Keratinocyte (primary cell): ENCODE measurements at places on chromosomes 5 and 9.

DNA sequence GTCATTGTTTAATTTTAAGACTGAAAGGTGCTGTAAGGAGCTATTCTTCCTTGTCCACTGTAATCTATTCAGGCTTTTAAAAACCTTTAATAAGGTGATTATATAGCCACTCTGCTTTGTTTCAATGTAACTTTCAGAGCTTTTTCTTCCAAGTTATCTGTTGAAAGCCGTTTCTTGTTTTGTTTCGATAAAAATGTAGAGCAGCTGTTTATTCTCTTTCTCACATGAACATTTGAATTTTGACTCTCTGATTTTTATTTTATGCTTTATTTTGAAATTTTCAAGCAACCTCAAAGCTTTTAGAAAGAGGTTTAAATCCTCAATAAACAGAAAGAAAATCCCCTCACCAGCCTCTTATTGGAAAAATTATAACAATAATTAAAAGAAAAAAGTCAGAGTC is 47.2 kb downstream of the CPEB4 start:
- no peak for DNase-seq

- no peak for DNase-seq
Observed at GRCh38 chr9:8241201-8241600, 441.6 kb upstream of the DMAC1 start.

GRCh38 chr5:50744776-50745175 is 78.3 kb downstream of the PARP8 start:
- no peak for DNase-seq

DNA sequence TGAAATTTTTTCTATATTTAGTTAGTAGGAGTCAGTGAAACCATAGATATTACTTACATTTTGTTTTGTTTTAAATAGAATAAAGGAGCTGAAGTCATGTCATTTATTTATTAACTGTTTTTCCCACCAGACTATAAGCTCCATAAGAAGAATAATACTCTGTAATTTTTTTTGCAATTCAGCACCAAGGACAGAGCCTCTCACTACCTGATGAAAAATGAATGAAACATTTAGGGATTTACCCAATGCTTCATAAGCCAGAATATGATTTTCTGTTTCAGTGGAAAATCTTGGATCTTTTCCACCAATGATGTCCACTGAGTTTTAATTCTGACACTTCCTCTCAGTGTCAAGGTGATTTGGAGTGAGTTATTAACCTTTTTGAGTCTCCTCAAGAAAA is 624.9 kb upstream of the GRAMD2B start:
- no peak for DNase-seq

- no peak for DNase-seq
Observed at GRCh38 chr5:25892211-25892610, 1146.2 kb downstream of the CDH9 start.

DNA sequence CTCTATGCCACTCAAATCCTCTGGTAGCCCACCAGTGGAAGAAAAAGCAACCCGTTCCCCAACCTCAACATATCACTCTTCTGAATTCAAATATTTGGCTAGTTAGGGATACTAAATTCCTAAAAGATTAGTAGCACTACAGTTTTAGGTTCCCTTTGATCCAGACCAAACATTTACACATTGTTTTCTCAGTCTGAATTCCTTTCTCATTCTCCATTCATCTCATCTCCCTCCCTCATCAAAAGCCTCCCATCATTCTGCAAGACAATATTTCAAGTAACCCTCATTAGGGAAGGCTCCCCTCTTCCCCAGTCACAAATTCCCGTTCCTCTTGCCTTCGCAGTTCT is 26.3 kb downstream of the ADAM19 start:
- DNase-seq: no peak

DNA sequence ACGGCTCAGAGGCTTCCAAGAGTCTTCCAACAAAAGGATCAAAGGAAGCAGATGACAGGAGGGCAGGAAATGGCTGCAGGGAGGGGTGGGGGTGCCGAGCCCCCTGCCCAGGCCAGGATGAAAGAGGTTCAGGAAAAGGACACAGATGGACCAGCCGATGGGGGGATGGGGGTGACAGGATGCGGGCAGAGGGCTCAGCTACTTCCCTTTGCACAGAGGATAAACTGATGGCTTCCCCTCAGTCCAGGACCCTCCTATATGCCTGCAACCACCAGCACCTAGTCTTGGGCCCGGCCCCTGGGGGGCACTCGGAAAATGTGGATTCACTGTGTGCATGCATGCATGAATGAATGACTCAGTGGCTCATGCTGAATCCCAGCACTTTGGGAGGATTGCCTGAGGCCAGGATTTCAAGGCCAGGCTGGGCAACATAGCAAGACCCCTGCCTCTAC is 148.2 kb downstream of the C9orf50 start:
- no peak for DNase-seq

DNA sequence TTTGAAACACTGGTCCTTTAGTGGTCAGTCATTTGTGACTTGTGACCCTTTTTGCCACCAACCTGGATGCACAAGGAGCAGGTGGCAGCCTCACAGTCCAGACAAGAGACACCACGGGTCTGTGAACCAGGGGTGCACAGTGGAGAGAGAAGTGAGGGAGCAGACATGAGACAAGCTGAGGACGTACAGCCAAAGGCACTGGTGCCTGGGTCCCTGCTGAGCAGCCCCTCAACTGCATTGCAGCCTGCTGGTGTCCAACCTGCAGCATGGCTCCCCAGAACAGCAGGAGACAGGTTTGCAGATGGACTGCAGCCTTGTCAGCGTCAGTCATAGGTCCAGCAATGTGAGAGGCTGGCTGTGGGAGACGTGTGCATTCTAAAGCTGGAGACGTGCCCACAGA is 124.2 kb upstream of the FSTL4 start:
- DNase-seq: no peak

GRCh38 chr9:98007251-98007928 is 24.2 kb downstream of the ANP32B start:
- no peak for DNase-seq

DNA sequence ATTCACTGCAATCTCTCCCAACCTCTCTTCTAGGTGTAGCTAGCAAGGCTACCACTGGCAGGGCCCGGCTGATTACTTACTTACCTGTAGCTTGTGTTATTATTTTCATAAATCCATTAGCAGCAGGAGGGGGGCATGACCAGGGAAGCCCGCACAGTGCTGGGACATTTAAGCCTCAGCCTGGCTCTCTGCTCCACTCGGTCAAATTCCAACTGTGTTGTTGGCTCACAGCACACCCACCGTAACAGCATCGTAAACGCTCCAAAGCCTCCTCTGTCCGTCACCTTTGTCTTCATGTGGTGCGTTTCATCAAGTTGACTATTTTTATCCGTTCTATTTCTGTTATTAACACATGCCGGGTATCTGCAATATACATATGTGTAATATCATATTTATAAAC is 264.7 kb downstream of the NSG2 start:
- no peak for DNase-seq

DNA sequence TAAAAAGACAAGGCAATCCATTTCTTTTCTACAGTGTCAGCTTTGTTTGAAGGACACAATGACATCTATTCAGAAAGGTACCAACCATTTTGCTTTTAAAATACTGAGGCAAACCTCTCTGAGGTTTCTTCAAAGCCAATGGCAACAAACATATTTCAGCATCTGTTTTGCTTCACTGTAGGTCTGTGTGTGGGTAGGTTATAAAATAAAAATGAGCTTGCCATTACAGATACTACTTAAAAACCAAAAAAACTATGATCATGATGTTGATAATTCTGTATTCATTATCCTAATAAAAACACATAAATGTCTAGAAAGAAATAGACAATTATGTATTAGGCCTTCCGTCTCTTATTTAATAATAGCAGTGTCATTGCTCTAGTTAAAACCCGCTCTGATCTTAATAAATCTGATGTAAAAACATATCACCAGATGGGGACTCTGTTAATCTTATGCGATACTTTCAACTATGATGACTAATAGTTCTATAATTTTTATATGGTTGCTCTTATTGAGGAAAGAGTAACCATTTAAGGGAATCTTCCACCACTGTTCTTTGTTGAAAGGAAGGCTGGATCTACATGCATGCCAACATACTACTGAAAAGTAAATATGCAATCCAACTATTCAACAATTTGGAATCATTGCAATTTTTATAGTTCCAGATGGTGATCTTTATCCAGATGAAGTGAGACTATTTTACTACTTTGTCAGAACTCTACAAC is 647.2 kb downstream of the PDE4D start:
- DNase-seq: no peak

- DNase-seq: no peak
Observed at GRCh38 chr5:82673057-82673809, 395.1 kb upstream of the RPS23 start.

DNA sequence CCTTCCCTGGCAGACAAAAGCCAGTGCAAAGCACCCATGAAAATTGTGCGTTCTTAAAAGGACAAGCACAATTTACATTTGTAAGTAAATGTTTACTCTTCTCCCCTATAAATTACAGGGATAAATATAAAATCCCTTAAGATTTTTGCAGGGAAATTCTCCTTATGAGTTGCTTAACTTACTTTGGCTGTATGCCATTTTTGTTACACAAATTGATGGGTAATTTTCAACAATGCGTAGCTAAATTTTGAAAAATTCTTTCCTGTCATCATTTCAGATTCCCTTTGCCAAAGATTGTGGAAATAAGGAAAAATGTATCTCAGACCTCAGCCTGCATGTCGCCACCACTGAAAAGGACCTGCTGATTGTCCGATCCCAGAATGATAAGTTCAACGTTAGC is 64.2 kb upstream of the ITGA2 start:
- no peak for DNase-seq

GRCh38 chr5:109853377-109853776 is 163.7 kb downstream of the MAN2A1 start:
- no peak for DNase-seq

DNA sequence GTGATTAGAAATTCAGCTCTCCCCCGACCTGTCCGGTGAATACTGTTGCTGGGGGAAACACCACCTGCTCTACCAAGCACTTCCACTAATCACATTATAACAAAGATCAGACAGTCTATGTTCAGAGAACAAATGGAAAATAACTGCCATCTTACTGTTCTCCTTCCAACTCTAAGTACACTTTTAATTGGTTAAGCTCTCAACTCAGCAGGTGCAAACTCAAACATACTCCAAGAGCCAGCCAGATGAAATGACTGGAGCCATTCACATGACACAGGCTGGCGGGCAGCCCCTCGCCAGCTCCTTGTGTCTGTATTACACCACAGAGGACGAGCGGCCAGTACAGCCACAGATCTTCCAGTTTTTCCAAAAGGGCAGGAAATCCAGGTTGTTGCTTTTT is 16.1 kb downstream of the LIFR start:
- no peak for DNase-seq

GRCh38 chr9:14967450-14968321 is 57.5 kb upstream of the FREM1 start:
- DNase-seq: no peak

GRCh38 chr5:125461641-125462072 is 715.2 kb upstream of the ZNF608 start:
- DNase-seq: no peak

GRCh38 chr5:174606646-174607045 is 117.7 kb upstream of the MSX2 start:
- no peak for DNase-seq

- no peak for DNase-seq
Observed at GRCh38 chr9:95715868-95716435, 159.5 kb upstream of the ERCC6L2 start.

DNA sequence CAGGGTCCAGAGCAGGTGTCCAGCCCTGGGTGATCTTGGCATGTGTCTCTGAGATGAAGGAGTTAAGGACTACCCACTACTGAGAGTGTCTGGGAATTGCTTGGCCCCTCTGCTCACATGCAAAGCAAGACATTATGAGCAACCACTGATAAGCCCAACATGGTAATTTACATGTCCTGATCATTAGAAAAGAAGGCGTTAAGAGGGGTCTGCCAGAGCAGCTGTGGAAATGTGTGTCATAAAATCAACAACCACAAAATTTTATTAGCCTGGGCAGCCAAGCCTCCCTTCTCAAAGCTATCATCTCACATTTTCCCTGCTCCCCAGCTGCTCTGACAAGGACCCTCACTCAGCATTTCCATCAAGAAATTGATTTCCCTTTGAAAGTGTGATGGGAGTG is 351.0 kb downstream of the SPOCK1 start:
- DNase-seq: no peak

- DNase-seq: no peak
Observed at GRCh38 chr5:139495638-139496435, 13.3 kb upstream of the STING1 start.

DNA sequence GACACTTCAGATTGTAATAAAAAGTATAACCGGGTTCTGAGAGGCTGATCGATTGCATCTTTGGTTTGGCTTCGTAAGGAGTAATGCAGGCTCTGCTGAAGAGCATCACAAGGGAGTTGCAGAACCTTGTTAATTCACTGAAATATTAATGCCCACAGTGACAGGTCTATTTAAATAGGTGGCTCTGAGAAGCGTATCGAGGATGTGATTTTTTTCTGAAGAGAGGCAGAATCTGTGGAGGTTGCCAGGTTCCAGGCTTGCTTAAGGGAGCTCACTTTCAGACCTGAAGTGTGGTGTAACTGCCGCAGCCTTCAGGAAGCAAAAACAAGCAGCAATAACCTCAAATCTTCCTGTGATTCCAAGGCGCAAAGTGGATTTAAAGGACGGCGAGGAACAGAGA is 80.3 kb downstream of the ANKRD33B start:
- DNase-seq: no peak

DNA sequence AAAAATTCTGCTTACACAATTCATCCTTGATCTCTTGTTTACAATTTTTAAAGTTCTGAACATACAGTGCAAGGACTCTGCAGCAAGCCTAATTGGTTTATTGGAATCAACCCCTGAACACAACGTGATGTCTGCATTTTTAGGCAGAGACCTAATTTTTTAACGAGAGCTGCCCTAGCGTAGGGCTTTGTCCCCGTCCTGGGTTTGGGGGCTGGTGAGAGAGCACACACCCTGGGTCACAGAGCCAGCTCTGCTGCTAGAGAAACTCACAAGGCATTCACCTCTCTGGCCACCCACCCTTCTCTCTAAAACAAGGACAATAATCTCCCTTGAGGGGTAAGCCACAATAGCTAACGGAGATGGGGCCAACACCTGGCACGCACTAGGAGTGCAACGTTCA is 28.2 kb downstream of the SH3PXD2B start:
- DNase-seq: no peak

DNA sequence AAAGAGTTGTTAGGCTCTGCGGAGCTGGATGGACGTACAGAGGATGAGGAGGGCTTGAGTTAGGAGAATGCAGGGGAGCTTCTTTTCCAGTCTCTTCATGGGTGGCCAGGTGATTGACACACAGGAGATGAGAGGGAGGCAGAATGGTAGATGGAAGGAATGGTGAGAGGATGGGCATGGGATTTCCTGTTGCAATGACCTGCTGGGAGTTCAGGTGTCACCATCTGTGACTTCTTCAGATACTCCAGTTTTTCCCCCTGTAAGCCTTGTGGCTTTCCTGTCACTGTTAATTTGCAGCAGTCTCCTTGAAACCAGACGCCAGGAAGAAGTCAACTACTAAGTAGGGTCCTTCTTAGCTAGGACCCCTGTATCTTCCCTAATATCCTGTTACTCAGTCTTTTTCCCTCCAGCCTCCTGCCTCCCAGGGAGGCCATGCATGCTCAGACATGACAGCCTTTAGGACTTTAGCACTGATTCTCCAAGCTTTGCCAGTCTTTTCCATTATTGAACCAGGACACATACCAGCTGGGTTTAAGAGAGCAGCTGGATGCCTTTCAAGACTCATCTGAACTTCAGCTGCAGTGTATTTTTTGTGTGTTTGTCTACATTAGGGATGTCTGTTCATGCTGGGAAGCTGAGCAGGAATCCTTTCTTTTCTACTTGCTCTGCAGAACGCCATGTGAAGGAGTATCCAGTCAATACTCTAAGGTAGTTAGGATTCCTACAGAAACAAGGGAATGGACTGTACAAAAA is 67.2 kb upstream of the CD180 start:
- no peak for DNase-seq
